NCI-H748 treated with DMSO at 0.1 percent for 48 hours (cell line): ENCODE measurements at places on chromosomes 13 and 19.

DNA sequence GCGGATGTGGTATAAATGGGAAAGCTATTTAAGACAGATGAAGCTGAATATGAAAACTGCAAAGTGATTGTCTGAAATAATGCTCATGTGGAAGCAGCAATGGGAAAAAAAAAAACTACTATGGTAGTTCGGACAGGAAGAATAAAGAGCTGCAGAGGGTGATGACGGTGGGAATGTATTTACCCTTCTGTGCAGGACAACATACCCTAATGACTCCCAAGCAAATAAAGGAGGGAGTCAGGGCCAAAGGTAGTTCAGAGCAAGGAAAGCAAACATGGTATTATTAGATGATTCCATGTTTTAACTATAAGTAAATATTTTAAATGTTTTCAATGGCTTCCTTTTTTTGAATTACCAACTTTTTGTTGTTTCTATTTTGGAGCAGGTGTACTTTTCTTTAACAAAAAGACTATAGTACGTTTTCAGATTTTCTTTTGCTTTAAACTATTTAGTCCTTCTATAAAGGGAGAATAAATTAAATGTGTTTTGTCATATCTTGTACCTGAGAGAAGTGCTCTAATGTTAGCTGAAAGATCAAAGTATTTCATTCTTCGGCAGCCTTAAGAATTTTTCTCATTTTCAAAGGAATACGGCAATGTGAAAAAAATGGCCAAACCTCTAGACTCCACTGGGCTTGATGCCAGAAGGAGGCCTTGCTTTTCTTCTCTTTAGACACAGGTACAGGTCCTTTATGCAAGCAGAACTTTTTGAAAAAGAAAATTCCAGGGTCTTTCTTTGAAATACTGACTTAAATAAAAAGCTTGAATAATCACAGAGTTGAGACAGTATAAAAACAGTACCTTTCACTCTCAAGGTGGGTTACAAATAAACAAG lies 67.8 kb upstream of the ZDHHC20 start:
- DNase-seq: peak; percentile 69

DNA sequence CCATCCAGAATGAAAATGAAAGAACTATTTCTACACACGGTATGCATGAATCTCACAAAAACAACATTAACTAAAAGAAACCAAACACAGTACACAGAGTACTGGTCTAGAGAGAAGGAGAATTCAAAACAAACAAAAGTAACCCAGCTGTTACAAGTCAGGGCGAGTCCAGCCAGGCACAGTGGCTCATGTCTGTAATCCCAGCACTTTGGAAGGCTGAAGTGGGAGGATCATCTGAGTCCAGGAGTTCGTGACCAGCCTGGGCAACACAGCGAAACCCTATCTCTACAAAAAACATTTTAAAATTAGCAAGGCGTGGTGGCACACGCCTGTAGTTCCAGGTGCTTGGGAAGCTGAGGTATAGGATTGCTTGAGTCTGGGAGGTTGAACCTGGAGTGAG lies 1.7 kb upstream of the PSMC4 start:
- DNase-seq: no peak

DNA sequence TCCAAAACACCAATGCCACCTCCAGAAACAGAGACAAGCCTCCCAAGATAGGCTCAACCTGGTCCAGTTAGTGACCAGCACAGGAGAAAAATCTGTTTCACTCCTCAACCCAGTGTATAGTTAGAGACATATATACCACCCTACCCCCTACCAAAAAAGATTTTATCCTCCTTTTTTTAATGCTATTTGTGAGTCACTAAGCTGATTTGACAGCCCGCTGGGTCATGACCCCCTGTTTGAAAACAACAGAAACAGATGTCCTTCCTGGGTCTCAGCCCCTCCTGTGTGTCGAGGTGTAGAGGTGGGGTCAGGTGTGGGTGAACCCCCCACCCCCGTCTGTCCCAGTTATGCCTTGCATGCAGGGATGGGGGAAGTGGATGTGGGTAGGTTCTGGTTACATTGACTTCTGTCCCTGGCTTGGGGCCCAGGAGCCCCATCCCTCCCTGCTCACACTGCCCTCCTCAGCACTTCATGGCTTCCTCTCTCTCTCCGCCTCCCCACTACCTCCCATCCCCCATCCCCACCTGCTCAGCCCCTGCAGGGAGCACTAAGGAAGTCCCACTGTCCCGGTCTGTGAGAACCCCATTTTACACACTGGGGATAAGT lies 14.0 kb upstream of the TOMM40 start:
- no peak for DNase-seq

GRCh38 chr13:19239114-19239860 lies 57.7 kb upstream of the TUBA3C start:
- no peak for DNase-seq

GRCh38 chr19:1809678-1810077 lies 2.4 kb downstream of the ATP8B3 start:
- DNase-seq: no peak

- DNase-seq: no peak
These were observed 1439.0 kb upstream of the SPRY2 start for GRCh38 chr13:81779876-81780275.

DNA sequence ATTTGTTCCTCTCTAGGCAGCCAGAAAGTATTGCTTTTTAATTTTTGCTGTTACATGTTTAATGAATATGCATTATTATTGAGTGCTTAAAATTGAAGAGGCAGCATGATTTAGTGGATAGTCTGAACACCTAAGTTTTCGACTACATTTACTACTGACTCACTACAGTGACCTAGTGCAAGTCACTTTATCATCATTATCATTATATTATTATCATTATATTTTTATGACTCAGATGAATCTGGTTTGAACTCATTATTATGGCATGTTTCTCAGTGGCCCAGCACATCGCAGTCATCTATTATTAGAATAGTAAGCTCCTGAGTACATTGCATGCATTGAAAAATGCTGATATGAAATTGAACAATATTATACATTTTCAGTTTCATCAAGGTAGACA lies 351.2 kb upstream of the PRR20A start:
- DNase-seq: no peak

- DNase-seq: no peak
These were observed 2.5 kb upstream of the PRAM1 start for GRCh38 chr19:8504919-8505318.

DNA sequence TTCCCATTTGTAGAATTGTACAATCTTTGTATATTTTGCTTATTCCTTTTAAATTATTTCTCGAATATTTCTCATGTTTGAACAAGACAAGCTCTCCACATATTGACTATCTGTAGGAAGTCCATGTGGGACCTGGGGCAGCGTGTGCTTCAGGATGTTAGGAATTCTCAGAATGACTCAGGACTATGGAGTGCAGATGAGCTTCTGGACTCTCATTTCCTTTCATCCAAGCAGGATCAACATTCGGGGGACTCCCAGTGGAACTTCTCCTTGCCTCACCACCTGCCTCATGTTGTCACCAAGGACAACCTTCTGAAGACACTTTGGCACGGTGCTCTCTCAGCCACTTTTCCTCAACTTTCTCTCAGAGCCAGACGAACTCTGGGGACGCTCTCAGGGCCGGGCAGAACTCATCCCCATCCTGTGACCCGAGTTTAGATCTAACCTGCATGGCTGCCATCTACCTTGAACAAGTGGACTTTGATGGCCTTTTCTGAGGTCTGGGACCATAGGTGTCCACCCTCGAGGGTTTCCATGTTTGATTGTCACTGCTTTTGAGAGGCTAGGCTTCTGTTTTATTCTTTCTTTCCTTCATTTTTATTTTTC lies 441.7 kb downstream of the IRS2 start:
- DNase-seq: no peak

DNA sequence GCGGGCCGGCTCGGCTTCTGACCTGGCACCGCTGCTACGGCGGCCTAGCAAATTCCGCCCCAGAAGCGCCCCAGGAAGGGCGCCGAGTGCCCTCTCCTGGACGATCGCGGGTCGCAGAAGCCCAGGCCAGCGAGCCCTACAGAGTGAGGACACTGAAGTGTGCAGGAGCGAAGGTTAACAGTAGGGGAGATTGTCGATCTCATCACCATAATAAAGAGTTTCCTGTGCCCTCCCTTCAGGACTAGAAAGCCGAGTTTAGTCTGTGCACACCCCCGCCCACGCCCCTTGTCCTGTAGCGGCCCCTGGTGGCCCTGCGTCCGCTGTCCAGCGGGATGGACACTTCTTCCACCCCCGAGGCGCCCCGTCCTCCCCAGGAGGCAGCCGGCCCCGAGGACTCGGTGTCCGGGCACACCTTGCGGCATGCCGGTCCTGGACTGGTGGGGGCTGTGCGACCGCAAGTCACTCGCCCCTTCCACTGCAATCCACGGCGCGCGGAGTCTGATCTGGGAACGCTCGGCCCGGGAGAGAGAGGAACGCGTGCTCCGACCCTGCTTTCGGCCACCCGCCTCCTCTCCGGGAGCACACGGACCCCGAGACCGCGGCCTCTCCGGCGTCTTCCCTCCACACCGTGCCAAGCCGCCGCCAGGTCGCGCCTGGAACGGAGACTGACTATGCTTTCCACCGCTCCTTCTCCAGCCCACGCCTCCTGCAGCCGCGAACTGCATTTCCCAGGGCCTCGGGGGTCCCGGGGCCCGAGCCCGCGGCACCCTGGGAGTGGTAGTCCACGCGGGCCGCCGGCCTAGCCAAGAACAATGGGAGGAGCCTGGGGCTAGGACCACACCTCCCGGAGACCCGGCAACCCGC lies 770 bp upstream of the KMT2B start:
- peak; percentile 98 for DNase-seq

- DNase-seq: no peak
These were observed 239.3 kb downstream of the KCTD12 start for GRCh38 chr13:76646946-76647345.

GRCh38 chr13:44426461-44426860 lies 52.8 kb downstream of the SERP2 start:
- no peak for DNase-seq

DNA sequence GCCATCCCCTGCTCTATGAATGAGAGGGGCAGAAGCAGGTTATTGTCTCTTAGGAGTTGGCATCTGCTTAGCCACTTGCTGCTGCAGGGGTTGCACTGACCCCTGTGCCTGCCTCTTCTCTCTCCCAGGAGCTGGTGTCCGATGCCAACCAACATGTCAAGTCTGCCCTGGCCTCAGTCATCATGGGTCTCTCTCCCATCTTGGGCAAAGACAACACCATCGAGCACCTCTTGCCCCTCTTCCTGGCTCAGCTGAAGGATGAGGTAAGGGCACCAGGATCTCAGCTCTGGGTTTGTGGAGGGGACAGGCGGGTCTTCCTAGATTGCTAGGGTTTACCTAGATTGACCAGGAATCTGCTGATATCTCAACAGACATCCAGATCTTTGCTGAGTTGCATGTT lies 26.5 kb downstream of the PPP2R1A start:
- DNase-seq: no peak

DNA sequence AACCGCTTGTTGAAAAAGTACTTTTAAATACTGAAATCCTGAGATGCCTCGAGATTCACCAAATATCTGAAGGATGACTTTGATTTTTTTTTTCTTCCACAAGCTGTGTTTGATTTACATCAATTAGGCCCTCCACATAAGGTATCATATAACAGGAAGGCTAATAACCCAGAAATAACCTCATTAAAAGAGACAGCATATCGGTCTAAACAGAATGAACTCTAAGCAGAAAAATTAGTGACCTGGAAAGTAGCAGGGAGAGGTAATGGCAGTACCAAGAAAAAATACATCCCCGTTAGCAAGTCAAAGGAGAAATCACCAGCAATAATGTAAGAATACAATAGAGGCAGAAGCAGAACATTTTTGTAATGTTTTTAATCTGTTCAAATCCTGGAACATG lies 452.4 kb upstream of the TSHZ3 start:
- no peak for DNase-seq

DNA sequence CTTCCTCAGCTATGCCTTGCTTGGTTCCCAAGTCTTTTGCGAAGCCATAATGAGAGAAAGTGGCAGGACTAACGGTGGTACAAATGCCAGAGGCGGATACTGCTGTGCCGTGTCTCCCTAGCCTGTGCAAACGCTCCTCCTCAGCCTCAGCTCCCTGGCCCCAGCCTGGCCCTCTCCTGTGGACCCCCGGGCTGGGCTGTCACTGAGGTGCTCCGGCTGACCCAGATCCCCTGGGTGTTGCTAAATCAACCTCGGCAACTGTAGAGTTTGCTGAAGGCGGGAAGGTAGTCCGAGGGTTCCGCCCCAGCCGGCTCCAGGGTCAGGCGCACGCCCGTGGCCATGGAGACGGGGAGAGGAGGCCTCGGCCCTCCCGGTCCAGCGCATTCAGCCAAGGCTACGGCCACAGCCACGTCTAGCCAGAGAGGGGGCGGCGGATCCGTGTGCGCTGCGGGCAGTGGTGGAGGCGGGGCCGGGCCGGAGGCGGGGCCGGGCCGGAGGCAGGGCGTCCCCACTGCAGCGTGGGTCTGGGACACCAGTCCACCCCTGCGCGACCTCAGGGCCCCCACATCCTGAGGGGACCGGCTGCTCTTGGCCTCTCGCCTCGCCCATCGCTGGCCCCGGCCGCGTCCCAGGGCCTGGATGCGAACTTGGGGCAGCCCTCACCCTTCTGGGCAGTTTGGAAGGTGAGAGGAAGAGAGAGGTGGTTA lies 16.4 kb upstream of the ZNF492 start:
- no peak for DNase-seq

- DNase-seq: no peak
These were observed 8.2 kb downstream of the ZSCAN18 start for GRCh38 chr19:58089846-58090245.

DNA sequence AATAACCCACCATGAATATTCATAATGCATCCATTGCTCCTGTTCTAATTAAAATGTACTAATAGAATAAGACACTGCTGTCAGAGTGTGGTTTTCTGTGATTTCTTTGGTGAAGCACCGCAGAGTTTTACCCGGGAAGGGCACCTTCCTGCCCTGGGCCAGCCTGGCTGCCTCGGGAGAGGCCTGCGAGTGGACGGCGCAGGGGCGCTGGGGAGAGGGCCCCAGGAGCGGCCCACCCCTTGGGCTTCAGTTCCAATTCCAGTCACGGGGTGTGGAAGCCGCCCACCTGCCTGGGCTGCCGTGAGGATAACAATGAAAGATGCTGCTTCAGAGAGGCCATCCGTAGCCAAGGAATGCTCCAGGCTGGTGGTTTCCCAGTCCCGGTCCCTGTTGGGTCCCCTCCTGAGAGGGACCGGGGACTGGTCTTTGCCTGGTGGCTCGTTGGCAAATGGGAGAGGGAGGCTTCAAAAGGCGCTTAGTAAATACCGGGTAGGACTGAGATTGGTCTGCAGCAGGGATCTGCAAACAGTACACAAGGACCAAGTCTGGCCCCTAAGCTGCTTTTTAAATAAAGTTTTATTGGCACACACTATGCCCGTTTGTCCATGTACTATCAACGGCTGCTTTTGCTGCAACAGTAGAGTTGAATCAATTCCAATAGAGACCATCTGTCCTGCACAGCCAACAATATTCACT lies 18.0 kb downstream of the TCF3 start:
- no peak for DNase-seq

- no peak for DNase-seq
These were observed 7.4 kb upstream of the SIGLEC11 start for GRCh38 chr19:49968279-49968922.

DNA sequence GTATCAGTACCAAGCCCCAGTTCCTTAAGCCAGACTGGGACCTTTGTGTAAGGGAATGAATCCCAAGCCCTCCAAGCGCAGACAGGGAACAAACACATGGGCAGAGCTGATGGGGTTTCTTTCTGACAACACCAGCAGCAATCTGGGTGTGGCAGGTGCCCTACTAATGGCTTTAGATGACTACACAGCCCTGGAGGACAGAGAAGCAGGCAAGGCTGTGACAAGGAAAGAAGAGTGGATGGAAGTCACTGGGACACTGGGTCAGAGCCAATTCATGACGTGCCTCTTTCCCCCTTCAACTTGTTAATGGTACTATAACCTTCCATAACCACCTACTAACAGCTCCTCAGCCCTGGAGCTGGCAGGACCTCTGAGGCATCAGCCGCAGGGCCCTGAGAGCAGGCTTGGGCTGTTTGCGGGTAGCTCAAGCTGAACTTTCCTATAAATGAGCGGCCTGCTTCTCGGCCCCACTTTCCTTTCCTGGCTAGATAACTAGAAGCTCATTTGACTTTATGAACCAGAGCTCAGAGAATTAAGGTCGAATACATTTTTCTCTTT lies 38.9 kb downstream of the RASL11A start:
- DNase-seq: no peak
